ENCODE measurements at places on chromosomes 4 and X. TPM values are rescaled to one million over a fixed set of nuclear protein-coding genes. Genes with fewer than 3 reads are reported as not detected.

- no peak for DNase-seq
Observed at GRCh38 chr4:155774033-155774432, 15.2 kb downstream of the GUCY1B1 start.

DNA sequence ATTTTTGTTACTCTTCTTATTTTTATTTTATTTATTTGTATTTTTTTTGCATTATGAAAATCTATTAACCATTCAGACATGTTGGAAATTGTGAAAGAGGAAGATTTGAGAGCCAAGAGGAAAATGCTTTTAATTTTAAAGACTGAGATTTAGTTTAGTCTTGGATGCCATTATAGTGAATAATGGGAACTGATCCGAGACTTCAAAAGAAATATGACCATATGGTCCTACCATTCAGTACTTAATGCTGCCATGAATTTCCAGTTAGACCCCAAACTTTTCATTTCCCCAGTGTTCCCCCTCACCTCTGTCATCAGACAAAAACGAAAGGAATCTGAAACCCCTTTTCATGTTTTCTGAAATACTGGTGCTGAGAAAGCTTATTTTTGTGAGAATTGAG, 95.5 kb downstream of the TENM3 start:
- DNase-seq: no peak

The KLKB1 gene
- 1.9 TPM for total RNA-seq

The PDZD11 gene
- 45.5 TPM for total RNA-seq

DNA sequence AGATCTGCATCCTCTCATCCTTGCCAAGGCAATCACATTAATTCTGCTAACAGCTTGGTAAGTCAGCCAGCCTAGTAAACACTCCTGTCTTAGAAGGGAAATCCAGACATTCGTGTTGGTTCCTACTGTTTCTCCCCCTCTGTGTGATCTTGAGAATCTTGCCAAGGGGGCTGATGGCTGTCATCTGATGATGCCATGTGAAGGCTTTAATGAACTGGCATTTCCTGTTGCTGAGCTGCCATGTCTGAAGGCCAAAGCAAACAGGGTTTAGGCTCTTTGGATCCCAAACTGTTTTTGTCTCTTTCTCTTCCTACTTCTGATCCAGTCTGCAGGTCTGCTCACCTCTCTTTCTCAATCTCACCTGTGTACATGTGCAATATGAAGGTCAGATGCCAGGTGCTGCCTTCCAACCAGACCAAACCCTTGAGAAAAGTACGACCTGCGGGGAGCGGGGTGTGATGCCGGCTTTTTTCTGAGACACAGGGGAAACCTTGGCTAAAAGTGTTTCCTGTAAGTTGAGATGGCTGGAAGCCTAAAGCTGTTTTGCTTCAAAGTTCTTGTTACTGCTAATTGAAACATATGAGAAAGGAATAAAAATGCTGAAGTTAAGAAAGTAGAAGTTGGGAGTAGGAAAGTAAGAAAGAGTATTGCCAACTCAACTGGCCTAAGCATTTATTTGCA, 532.9 kb downstream of the ANKRD50 start:
- DNase-seq: no peak

The CT45A1 gene
- not detected for total RNA-seq

The OTC gene
- 1.4 TPM for total RNA-seq

The TREX2 gene
- 0.55 TPM for total RNA-seq

The CXorf49B gene
- not detected for total RNA-seq

The UGT2B11 gene
- total RNA-seq: not detected

- no peak for DNase-seq
Observed at GRCh38 chr4:121739575-121739974, 25.4 kb downstream of the SMIM43 start.

DNA sequence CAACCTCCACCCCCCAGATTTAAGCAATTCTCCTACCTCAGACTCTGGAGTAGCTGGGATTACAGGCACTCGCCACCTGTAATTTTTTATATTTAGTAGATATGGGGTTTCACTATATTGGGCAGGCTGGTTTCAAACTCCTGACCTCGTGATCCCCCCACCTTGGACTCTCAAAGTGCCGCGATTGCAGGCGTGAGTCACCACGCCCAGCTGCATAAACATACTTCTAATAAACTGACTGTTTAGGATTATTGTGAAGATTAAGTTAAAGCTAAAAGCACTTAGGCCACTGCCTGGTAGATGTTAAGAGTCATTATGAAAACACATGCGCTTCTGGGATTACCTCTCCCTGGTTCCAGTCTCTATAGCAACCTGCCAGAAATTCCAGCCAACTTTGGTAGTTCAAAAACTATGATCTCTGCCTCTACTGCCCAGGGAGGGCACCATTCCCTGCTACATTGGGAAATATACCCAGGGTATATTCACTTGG, 30.2 kb upstream of the GRIA3 start:
- DNase-seq: no peak

- DNase-seq: no peak
Observed at GRCh38 chrX:95860127-95860526, 824.5 kb upstream of the DIAPH2 start.

The EVC2 gene
- total RNA-seq: 10.5 TPM

The ACE2 gene
- total RNA-seq: 50.4 TPM

- DNase-seq: no peak
Observed at GRCh38 chrX:50971395-50971794, 60.9 kb downstream of the BMP15 start.

- no peak for DNase-seq
Observed at GRCh38 chr4:124118061-124118460, 594.5 kb downstream of the ANKRD50 start.

The LGI2 gene
- 0.41 TPM for total RNA-seq

- no peak for DNase-seq
Observed at GRCh38 chr4:41819621-41820020, 71.1 kb upstream of the PHOX2B start.

- DNase-seq: no peak
Observed at GRCh38 chr4:170497112-170497511, 407.4 kb upstream of the AADAT start.

The MAGEC3 gene
- total RNA-seq: not detected

DNA sequence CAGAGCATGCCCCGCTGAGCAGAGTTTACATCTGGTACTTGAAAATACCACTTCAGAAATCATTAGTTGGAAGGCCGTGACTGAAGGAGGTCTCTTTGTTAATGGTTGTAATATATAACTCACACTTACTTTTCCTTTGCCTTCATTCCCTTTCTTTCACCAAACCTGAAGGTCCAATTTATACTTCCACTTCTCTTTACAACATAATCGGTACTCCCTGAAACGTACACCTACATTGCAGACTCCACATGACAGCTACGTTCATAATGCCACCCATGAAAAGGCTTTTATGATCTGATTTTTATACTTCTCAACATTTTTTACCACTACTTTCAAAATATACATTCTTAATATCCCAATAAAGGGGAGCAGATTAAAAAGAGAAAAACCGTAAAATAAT, 298.7 kb downstream of the C4orf33 start:
- no peak for DNase-seq

GRCh38 chrX:101925733-101926132, 6.1 kb downstream of the ZMAT1 start:
- no peak for DNase-seq

DNA sequence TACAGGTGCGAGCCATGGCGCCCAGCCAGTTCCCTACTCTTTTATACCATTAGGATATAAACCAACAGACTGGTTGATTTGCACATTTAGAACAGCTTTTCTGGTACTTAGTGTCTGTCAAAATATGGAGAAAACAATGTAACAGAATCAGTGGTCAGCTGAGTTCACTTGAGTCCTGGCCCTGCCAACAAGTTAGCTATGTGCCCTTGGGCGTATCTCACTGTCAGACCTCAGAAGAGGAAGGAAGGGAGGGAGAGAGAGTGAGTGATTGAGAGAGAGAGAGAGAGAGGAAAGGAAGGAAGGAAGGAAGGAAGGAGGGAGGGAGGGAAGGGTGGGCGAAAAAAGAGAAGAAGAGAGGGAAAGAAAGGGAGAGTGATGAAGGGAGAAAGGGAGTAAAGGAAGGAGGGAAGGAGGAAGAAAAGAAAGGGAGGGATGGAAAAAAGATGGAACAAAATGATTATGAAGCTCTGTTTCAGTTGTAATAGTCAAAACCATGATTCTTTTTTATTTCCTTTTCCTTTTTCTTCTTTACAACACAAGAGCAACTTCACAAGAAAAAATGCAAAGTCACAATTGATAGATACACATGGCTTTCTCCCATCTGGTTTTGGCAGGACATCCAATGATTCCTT, 55.7 kb upstream of the PDGFRA start:
- DNase-seq: no peak

DNA sequence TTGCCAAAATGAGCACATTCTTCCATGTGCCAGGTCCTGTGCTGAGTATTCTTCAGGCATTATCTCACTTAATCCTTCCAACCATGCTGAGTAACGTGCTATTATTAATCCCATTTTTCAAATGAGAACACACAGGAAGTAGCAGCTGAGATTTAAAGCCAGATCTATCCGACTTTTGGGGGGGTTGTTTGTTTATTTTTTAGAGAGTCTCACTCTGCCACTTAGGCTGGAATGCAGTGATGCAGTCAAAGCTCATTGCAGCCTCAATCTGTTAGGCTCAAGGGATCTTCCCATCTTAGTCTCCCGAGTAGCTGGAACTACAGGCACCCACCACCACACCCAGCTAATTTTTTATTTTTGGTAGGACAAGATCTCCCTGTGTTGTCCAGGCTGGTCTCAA, 55.5 kb upstream of the TRIM2 start:
- no peak for DNase-seq

DNA sequence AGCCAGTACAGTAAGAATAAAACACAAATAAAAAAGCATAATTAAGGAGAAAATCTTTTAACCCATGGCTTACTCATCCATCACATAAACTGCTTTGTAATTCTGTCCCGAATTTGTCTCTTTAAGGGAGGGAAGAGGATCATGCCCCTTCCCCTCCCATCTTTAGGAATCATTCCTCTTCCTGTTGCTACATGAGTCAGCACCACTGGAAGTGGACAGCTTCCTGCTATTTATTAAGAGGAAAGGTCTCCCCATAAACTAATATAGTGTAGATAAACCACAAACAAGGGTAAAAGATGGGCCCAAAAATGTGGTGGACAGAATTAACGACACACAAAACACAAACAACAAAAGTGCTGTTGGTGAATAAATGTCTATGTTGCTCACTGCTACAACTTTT, 75.8 kb downstream of the PPP3CA start:
- no peak for DNase-seq

DNA sequence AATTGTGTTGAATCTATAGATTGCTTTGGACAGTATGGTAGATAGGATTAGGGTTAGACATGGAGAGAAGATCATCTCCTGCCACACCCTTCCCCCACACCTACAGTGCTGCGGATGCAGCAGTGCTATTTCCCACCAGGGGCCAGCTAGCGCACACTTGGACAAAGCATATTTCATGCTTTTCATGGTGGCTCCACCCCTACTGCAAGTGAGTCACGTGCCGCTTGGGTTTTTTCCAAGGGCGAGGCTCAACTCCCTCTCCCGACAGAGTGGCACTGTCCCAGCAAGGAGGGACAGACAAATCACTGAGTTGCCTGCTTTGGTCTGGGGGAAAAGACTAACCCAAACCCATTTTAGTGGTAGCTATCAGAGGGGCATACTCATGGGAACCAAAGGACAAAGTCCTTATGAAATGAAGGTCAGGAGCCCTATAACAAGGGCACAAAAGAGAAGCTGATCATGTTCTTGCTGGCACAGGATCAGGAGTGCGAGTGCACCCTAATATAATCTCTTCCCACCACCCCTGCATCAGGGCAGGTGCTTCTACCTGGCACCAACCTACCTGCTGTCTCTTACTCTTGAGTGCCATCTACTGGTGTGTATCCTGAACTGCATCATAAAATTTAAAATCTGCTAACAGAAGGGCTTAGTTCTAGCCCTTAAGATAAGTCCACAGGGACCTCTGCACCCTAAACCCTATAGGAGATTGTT, 55.1 kb upstream of the PGAM4 start:
- peak; percentile 69 for DNase-seq

The CNGA1 gene
- total RNA-seq: 21.0 TPM

The SPANXB1 gene
- not detected for total RNA-seq

- DNase-seq: no peak
Observed at GRCh38 chr4:40934676-40935075, 184.9 kb downstream of the NSUN7 start.

- no peak for DNase-seq
Observed at GRCh38 chr4:83440899-83441298, 14.7 kb downstream of the HELQ start.

DNA sequence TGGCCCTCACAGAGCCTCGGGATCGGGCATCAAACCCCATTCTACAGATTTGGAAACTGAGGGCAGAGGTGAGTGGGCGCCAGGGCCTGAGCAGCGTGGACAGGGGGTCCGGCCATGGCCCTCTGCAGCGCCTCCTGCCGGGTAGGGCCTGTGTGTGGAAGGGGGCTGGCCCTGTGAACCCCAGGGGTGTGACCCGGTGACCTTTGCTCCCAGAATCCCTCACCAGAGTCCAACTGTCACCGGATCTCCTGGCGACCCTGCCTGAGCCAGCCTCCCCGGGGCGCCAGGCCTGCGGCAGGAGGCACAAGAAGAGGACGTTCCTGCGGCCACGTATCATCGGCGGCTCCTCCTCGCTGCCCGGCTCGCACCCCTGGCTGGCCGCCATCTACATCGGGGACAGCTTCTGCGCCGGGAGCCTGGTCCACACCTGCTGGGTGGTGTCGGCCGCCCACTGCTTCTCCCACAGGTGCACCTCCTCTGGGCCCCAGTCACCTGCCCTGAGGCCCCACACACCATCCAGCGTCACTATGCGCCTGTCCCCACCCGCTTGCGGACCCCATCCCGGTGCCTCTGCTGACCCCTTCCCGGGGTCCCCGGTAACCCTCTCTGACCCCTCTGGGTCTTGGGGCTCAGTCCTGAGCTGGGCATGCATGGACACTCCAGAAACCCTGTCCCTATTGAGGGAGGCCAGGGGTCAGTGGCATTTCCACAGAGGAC, 4.2 kb downstream of the HGFAC start:
- DNase-seq: no peak

- no peak for DNase-seq
Observed at GRCh38 chrX:13898083-13898482, 81.2 kb upstream of the GPM6B start.

DNA sequence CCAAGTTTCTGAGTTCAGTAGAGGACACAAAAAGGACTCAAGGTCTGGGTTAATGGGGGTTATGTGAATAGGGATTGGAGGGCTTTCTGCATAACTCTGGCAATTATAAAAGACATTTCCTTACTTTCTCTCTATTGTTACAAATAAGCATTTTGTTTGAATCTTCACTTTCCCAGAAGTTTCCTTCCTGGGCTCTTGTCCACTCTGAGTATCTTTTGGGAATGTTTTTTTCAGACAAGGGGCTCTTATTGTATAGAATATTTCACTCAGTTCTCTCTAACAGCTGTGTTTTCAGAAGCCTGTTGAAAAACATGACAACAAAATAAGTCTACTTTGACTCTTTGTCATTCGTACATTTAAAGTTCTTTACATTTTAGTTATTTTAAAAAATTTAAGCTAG, 57.6 kb upstream of the MAP9 start:
- no peak for DNase-seq

Measured in transverse colon (tissue), 4 donors.